Activated naive CD4-positive, alpha-beta T cell (primary cell): ENCODE measurements at places on chromosomes 7 and 10.

DNA sequence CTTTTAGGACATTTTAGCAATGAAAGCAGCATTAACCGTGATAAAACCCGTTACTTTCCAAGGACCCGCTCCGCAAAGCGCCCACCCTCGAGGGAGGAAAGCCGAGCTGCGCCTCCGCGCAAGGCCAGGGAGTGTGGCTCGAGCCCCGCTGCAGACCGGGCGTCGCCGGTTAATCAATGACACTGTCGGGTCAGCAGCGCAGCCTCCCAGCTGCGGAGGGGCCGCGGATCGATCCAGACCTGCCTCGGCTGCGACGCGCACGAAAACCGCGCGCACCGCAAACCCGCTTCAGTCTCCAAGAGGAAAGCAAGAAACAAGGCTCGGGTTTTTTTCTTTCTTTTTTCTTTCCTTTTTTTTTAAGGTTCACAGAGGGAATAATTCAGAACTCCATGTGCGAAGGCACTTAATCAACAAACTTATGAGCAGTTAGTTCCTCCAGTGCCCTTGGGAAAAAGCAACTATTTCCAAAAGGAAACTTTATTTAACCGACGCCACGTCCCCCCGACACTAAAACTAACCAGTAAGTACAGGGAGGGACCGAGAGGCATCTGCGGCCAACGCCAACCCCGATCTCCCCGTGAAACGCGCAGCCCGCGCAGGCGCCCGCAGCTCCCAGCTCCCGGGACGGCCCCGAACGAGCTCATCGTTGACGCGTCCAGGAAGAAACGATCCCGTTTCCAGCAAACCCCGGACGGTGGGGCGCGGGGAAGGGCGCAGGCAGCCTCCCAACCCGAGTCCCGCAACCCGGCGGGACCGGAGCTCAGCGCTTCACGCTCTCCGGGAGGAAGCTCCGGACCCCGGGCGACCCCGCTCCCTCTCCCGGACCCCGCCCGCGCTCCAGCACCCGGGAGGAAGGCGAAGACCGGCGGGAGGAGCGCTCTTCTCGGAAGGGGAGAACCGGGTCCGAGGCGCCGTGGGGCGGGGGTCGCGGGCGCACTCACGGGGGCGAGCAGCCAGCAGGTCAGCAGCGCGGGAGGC is 598 bp downstream of the VIPR2 start:
- DNase-seq, result no peak

DNA sequence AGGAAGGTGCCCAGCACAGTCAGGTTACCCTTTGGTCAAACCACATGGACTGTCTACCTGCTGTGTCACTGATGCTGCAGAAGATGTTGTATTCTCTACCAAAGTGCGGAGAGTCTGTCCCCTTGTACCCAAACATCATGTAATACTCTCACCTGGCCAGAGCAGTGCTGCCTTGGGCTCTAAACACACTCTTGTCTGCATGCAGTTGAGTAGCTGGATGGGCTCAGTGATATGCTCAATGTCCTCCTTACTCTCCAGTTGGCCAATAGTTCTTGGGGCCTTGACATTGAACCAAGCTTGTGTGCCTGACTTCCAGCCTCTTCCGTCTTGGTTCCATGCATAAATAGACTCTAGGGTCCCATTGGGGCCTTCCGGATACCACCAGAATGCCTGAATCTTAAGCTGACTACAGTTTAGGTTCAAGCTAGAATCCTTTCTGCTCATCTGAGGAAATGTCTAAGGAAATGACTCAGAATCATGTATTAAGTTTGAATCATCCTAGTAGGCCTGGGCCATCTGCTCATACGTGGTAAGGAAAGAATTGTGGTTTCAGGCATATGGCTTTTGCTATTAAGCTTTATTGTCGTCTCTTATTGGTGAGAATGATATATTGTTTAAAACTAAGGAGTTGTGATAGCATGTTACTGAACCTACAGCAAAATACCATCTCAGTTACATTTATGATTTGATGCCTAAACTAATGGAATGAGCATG is 118.0 kb downstream of the OTUD1 start:
- DNase-seq, result no peak

- DNase-seq, result no peak
These were observed 4.7 kb downstream of the ZNF786 start for GRCh38 chr7:149085866-149086265.

DNA sequence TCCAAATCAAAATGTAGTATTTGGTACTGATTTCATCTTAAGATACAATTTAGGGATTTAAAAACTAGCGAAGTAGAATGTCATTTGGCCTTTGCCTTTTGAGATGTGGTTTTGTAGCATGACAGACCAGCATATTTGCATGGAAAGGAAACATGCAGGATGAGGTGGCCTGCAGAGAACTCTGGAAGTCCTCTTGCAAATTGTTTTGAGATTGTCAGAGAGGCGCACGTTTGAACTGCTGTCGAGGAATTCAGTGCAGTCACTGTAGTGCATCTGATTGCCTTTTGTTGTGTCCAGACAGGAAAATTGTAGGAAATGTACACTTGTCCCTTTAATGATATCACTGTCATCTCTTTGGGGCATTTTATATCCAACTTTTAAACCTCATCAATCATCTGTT is 136.7 kb downstream of the CELF2 start:
- DNase-seq, result no peak

DNA sequence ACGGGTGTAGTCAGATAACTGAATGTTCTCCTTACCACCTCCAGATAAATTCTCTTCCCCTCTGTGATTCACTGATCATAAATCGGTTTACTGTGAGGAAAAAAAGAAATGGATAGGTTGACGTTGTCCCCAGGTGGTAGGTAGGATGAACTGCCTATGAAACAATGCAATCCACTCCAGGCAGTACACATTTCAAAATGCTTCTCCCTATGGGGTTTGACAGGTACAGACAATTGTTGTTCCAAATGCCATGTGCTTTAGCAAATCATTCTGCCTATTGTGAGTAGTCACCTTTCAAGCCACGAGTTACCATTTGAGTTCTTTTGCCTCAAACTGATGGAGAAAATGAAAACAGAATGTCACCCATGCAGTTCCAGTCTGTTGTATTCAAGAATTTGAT is 21.8 kb downstream of the VIM start:
- DNase-seq, result no peak
